ENCODE measurements at places on chromosomes 16 and 17.

- H3K27me3 ChIP-seq: no peaks in the 10 kb centered on the region
- peak overlapping the region; percentile 73 for H3K27ac ChIP-seq
- peak; percentile 13 for DNase-seq
- H3K36me3 ChIP-seq: no peaks in the 10 kb centered on the region
- no peak overlapping the region for H3K4me3 ChIP-seq
Observed at GRCh38 chr17:83200751-83201150, 121.3 kb downstream of the METRNL start.

DNA sequence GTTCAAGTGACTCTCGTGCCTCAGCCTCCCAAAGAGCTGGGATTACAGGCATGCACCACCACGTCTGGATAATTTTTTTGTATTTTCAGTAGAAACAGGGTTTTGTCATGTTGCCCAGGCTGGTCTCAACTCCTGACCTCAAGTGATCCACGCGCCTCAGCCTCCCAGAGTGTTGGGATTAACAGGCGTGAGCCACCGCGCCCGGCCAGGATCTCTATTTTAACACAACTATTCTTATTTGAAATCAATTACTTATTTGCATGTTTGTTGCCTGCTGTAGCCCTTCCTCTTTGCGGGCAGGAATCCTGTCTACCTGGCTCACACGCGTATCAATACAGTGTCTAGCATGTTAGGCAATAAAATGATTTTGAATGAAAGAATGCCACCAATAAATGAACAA, 818 bp upstream of the CNEP1R1 start:
- H3K4me3 ChIP-seq: no peak overlapping the region
- no peaks in the 10 kb centered on the region for H3K27me3 ChIP-seq
- peaks cover 35% of the 10 kb centered on the region for H3K4me1 ChIP-seq
- no peak for DNase-seq

DNA sequence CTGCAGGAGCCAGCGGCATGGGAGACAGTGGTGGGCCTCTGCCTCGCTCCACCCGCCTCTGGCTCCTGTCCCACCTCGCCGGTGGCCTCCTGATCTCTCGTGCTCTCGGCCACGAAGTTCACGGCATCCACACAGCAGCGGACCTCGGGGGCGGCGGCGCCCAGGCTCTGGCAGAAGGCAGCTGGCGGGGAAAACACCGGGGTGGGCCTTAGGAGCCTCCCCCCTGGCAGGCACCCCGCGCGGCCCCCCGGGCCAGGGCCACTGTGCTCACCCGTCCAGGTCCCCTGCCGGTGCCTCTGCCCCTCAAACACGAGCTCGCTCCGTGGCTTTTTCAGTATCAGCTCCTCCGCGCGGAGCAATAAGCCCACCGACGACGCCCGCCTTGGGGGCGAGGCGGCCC, 409 bp upstream of the C17orf107 start:
- no peak overlapping the region for H3K27ac ChIP-seq
- peaks cover 53% of the 10 kb centered on the region for H3K4me1 ChIP-seq
- H3K4me3 ChIP-seq: peak overlapping the region; percentile 30
- DNase-seq: no peak

- H3K4me3 ChIP-seq: no peak overlapping the region
- H3K36me3 ChIP-seq: no peaks in the 10 kb centered on the region
- no peak for DNase-seq
Observed at GRCh38 chr16:86978445-86979030, 338.7 kb downstream of the C16orf95 start.

All from tibial nerve (tissue), 4 donors.